Calu3 (cell line): ENCODE measurements at places on chromosomes 5 and 9.

- no peak for DNase-seq
Observed at GRCh38 chr5:10988622-10989021, 227.6 kb upstream of the DAP start.

GRCh38 chr9:133880851-133881661 lies 111.1 kb downstream of the VAV2 start:
- DNase-seq: no peak

- DNase-seq: no peak
Observed at GRCh38 chr9:33140401-33141360, 26.5 kb downstream of the B4GALT1 start.

- DNase-seq: no peak
Observed at GRCh38 chr9:132193227-132194124, 31.6 kb downstream of the NTNG2 start.

DNA sequence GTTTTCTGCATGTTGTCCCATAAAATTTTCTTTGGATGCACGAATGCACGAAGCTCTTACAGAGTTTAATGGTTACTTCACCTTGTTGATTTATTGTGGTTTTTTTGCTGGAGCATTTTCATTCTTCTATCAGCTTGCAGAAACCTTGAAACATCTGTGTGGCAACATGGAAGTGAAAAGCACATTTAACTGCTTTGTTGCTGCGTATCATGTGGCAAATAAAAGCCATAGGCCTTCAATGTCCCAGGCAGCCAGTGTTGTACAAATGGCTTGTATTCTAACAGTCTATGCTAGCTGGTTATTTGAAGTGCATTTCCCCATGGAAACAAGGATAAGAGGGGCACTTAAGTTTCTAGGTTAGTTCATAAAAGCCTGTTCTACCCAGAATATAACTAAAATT lies 42.5 kb upstream of the RASGRF2 start:
- DNase-seq: no peak

DNA sequence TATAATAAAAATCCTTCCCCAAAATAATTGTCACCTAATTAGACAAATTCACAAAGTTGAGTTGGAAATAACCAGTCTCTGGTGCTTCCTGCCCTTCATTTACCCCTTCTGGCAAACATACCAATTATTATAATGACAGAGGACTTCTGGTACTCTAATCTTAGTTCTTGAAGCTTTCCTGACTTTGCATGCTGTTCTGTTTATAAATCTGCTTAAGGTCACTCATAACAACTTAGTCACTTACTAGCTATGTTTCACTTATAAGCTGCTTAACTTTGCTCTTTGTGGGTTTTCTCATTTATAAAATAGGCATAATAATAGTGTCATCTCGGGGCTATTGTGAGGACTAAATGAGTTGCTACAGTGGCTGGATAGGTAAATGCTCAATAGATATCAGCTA lies 446.5 kb downstream of the EFNA5 start:
- no peak for DNase-seq
